ENCODE measurements at places on chromosomes 16 and 17.

- no peak for DNase-seq
These were observed 143.7 kb upstream of the GNAO1 start for GRCh38 chr16:56047307-56048234.

DNA sequence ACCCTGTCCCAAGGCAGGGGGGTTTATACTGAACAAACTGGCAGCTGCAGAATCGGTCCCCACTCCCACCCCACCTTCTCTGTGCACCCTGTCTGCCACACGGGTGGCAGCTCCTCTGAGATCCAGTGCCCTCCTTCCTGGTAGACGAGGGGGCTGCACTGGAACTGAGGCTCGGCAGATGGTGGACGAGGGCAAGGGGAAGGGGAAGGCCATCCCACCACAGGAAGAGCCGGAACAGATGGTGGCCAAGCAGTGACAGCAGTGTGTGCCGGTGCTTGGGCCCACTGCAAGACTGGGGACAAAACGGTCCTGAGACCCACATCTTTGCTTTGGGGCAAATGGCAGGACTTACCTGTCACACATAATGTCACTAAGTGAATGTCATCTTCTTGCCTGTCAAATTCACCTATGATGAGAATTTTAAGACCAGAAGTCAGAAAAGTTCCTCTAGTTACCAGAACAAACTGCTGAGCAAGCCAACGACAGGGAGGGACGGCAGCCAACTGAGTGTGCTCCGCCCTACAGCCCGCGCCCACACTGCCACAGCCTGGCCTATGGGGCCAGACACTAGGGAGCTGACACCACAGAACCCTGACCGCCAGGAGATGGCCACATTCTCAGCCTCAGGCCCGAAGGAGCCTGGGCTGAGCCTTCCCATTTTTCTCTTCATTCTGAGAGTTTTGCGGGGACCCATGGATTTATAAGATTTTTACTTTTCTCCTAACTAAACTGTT is 14.4 kb downstream of the NTAN1 start:
- DNase-seq: no peak

GRCh38 chr16:52537516-52537915 is 9.4 kb downstream of the TOX3 start:
- DNase-seq: no peak

DNA sequence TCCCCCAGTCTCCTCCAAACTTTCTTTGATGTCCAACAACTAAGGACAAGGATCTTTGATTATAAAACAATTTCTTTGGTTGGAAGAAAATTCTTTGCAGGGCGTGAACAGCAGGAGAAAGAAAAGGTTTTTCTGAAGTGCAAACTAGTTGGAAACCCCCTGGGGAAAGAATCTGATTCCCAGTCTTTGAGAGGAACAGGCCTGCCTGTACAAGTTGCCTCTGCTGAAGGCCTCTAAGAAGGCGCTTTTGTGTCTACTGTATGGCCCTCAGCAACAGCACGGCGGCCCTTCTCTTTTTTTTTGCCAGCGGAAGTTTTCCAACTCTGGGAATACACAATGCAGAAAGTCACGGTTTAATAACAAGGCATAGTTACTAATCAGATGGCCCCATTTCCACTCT is 14.0 kb downstream of the RNF43 start:
- no peak for DNase-seq

GRCh38 chr17:63364944-63365343 is 81.2 kb downstream of the CYB561 start:
- DNase-seq: no peak
